ENCODE measurements at places on chromosomes 13 and 19.

GRCh38 chr13:71922194-71922593, 55.2 kb upstream of the DACH1 start:
- DNase-seq = no peak

- DNase-seq = no peak
Measured at GRCh38 chr13:97559981-97560380, 126.0 kb downstream of the RAP2A start.

DNA sequence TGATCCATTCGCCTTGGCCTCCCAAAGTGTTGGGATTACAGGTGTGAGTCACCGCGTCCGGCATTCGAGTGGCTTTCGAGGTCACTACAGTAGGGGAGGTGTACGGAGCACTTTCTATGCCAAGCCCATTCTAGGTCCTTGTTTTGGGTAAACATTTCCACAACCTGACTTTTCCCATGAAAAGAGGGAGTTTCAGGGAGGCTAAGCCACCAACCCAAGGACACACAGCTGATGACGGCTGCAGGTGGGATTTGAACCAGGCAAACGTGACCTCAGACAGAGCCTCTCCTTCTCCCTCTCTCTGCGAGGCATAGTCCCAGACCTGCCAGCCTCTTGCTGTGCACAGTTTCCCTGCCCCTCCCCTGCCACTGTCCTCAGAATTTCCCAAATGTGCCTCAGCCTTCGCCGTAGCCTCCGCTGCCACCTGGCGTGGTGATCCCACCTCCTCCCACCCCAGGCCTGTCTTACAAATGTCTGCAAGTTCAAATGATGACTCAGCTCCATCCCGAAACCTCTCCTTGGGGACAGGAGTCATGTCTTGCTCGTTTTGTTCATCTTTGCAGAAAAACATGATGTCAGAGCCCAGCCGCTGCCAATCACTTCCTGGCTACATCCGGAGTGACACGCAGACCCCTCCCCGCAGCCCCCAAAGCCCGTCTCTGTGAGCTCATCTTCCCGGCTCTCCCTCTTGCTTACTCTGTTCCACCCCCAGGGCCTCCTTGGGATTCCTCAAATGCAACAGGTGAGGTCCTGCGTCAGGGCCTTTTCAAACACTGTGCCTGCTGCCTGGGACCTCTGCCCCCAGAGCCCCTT, 6.6 kb upstream of the GADD45B start:
- DNase-seq = no peak

GRCh38 chr13:50685491-50685890, 158.0 kb downstream of the DLEU7 start:
- no peak for DNase-seq

DNA sequence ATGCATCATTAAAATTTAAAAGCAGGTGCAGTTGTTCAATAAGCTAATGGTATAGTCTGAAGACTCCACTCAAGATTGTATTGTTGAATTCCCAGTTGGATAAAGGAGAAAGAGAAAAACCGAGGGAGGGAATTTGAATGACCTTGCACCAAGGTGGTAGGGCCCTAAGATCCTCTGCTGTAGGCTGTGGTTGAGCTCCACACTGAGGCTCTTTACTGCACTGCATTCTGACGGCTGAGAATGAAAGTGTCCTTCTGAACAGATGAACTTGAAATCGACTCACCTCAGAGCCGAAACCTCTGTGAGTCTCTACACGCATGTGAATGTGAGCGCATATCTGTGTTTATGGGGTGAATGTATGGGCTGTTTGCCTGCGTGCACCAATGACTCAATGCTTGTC, 388.9 kb upstream of the DACH1 start:
- DNase-seq = no peak

Data from stimulated activated CD8-positive, alpha-beta memory T cell treated with anti-CD3 and anti-CD28 coated beads, Interleukin-15, amount 100 ng/mL, for 1 hour (primary cell).